DMS 273 treated with DMSO at 0.1 percent for 48 hours (cell line): ENCODE measurements at places on chromosomes 7 and 10.

DNA sequence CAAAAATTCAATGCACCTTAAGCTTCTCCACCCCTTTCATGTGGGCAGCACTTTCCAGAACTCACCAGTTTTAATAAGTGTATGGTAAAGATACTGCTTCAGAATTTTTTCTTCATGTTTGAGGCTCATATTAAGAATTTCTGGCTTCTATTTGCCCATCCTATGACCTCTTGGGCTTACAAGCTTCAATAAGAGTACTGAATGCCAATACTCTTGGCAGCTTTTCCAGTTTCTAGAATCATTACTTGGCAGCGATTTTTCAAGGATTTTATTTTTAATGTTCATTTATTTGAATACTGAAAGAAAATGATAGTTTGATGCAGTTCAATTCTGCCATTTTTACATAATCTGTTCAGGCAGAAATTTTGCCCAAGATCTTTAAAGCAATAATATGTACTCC, 242.1 kb upstream of the KCND2 start:
- DNase-seq = no peak

- DNase-seq = no peak
Measured at GRCh38 chr10:5774987-5775620, 38.1 kb downstream of the GDI2 start.

DNA sequence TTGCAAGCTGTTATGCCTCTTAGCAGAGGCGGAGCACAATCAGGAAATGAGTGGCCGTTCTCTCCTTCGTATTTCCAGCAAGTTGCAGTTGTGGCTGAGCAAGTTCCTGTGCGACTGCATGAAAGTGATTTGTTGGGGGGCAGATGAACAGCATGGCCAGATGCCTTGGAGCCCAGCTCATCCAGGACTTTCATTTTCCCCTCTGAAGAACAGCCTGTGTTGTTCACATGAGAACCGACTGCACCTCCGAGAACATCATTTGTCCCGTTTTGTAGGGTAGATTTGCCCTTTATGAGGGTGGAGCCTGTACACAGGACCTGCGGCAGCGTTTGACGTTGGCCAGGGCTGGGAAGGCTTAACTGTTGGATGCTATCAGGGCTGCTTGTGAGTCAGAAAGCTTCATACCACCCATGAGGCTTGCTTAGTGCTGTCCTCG, 4.4 kb downstream of the BAG3 start:
- DNase-seq = no peak

DNA sequence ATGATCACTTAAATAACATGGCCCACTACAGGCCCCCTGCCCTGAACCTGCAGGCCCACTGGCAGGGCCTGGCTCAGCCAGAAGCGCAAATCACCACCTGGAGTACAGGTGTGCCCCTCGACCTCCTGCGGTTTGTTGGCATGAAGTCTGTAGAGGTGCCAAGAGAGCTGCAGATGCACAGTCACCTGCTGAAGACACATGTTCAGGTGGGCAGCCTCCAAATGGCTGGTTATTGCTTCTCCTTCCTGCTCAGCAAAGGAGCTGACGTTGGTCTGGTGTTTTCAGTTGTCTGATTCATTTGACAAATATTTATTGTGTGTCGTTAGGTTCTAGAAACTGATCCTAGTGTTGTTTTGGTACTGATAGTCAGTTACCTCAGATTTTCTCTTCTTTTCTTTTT, 29.0 kb downstream of the DHTKD1 start:
- no peak for DNase-seq
